ENCODE measurements at places on chromosomes 4 and X.

GRCh38 chr4:6423575-6423974 is 48.8 kb downstream of the PPP2R2C start:
- DNase-seq: no peak

DNA sequence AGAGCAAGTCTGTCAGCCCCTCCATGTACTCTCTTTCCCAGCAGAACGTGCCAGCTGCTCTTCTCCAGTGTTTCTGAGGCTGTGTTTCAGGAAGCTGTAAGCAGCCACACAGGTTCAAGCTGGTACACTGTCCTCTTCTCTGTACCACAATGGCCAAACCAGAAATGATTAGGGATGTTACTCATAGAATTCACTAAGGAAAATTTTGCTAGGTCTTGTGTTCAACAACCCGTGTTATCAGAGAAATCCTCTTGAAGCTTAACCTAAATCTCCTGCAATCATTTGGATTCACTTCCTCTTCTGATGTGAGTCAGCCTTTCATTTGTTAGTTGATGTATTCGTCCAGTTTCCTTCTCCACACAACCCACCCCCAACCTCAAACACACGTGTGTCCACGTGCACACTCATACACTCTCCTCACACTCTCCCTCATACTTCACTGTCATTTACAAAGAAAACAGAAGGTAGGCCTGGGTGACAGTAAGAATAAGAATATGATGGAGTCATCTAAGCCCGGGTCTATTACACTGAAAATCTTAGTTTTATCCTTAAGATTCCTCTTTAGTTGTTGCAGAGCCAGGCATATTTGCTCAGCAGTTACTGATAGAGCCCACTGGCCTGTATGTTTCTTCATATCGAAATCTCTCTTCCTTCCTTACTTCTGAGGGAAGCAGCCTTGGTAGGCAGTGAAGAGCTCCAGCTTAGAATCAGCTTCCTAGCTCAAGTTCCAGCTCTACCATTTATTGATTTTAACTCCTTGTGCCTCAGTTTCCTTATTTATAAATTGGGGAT is 63.4 kb downstream of the DCUN1D4 start:
- no peak for DNase-seq

GRCh38 chr4:149711593-149712365 is 103.9 kb downstream of the IQCM start:
- no peak for DNase-seq

DNA sequence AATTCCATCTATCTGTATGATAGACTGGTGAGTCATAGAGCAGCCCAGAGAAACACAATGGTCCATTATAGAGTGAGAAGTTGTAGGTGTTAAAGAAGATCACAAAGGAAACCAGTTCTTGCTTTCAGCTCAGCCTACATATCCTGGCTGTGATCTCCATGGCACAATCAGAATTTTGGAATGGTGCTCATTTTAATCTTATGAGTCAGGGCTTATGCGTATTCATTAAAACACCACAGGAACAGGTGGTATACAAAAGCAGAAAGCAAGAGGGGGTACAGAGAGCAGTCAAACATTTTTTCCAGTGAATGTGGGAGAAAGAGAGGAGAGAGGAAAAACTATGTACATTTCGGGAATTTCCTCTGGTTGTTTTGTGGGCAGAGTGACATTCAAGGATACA is 126.9 kb downstream of the MFAP3L start:
- no peak for DNase-seq

DNA sequence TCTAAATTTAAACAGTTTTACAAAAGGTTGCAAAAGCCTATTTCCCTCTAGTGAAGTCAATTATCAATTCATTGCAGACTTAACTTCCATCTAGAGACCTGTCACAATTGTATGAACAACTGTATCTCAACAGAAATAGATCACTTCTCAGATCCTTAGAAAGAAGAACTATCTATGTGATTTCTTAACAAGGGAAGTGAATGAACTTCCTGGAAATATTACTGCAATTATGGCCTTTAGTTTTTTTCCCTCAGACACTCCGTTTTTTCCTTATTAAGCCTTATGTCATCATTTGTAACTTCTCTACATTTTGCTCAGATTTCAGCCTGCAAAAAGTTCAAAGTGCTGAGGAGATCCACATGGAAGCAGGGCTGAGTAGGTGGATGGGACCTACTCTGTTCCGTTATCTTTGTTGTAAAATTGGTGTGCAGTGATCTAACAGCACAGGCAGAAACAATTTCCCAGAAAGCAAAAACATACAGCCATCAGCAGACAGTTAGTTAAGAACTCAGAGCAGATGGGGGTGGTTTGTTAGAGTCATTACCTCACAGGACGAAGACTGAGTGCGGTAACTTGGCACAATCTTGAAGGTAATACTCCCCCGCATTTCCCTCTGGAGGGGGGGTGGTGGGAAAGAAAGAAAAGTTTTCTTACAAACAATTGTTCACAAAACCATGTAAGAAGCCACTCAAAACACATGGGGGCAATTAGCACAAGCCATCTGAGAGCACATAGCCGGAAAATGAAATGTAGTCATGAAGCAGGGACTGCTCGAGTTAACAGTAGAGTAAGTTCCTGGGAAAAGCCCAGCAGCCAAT is 112.3 kb downstream of the NYX start:
- no peak for DNase-seq

DNA sequence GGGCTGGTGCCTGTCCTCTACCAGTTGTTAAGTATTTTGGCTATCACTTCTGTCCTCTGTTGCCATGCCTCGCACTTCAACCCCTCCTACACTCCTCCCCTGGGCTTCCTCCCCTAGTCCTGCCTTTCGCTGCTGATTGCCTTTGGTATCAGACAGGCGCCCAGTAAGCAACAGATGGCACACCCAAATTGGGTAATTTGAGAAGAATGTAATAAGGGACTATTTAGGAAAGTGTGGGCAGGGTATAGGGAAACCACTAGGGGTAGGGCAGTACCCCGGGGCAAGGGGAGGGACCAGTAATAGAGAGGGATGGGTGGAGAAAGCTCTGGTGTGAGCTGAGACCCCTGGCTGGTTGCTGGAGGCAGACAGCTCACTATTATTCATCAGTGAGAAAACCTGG is 172.7 kb upstream of the USP9X start:
- peak; percentile 45 for DNase-seq

- no peak for DNase-seq
Observed at GRCh38 chrX:6374556-6374955, 145.9 kb upstream of the NLGN4X start.

DNA sequence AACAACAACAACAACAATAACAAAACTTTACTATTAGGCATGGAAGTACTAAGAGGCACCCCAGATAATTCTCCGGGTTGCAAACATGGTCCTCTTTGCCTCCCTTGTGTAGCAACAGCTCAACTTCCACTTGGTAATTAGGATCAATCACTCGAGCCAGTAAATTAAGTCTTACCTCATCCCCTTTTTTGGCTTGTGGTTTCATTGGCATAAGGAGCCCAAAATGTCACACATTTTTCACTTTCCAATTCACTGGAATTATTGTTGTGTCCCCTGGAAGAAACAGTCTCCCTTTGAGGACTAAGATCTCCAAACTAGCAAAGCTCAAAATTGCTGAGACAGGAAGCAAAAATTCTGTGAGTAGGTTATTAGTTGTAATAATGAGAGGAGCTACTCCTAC is 49.2 kb upstream of the HSD17B10 start:
- DNase-seq: no peak

- DNase-seq: no peak
Observed at GRCh38 chrX:50853399-50853798, 39.4 kb upstream of the SHROOM4 start.

DNA sequence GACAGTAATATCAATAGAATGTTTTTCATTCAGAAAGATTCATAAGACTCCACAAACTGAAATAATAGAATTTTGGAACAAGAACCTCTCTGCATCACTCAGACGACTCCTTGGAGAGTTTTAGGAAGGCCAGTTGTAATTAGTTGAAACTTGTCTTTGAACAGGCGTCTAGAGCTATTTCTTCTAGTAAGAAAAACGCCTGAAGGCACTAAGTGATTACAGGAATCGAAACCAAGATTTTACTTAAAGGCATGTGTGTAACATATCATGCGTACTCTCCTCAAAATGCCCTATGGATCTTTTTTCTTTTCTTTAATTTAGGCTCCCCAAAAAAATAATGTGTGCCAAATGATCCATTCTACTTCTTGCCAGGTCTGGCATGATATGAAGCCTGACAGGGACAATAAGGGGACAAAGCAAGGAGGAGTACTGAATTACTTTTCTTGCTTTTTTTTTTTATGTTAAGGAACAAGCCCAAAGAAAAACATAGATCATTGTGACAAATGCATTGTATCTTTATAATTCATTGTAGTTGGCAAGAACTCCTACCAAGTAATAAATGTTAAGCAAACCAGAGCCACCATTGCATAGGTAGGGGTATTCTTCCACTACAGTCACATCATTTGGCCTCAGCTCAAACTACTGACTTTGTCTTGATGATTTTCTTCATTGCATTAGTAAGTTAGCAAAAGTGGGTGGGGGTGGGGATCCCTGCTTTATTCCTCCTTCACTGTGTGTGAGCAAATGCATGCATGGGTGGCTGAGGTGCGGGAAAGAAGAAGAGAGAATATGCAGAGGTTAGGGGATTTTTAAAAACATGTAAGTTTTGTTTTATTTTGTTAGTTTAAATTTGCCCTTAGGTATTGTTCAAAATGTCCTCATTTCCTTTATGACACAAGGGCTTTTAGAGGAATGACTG is 79.9 kb upstream of the ATOH1 start:
- DNase-seq: no peak

- DNase-seq: peak; percentile 55
Observed at GRCh38 chr4:128310266-128310697, 22.7 kb upstream of the PGRMC2 start.

- no peak for DNase-seq
Observed at GRCh38 chr4:76813070-76813469, 84.9 kb downstream of the SOWAHB start.

DNA sequence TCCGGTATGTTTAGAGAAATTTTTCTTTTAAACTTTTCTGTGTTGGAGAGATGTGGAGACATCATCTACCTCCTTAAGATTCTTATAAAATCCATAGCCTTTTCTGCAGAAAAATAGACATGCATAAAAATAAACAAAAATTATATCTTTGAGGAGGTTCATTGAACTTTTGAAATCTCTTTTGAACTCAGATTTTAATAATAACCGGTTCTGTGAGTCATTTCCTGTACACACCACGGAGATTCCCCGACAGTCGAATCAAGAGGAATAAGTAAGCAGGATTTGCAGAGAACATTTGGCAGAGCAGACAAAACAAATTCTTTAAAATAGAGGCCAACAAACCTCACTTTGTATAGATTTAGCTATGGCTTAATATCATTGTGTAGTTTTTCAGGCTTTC is 918.7 kb upstream of the POU3F4 start:
- no peak for DNase-seq

GRCh38 chrX:108034725-108035124 is 10.1 kb upstream of the VSIG1 start:
- DNase-seq: no peak

GRCh38 chr4:5892323-5893003 is 423 bp downstream of the CRMP1 start:
- DNase-seq: no peak

- no peak for DNase-seq
Observed at GRCh38 chr4:19700992-19701391, 550.7 kb upstream of the SLIT2 start.

GRCh38 chrX:33062041-33062440 is 149.3 kb downstream of the DMD start:
- no peak for DNase-seq

DNA sequence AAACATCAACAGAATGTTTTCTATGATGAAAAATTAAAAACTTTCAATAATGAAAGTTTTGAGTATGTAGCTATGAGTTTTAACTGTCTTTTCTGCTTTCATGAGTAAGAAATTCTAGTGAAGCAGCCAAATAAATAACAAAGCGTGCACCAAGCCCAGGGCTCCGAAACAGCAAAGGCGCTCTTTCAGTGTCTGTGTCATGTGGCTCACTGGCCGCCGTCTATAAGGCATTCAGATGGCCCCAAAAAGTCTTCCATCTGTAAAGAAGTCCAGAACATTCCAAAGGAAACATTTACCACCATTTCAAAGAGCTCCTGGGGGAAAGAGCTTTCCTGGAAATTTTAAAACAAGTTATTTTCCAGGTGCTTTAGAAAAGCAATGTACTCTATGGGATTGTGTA is 139.9 kb downstream of the AFAP1 start:
- DNase-seq: no peak

GRCh38 chr4:48665555-48666186 is 114.4 kb downstream of the FRYL start:
- DNase-seq: no peak

- DNase-seq: no peak
Observed at GRCh38 chr4:123411514-123411913, 14.9 kb downstream of the SPRY1 start.

DNA sequence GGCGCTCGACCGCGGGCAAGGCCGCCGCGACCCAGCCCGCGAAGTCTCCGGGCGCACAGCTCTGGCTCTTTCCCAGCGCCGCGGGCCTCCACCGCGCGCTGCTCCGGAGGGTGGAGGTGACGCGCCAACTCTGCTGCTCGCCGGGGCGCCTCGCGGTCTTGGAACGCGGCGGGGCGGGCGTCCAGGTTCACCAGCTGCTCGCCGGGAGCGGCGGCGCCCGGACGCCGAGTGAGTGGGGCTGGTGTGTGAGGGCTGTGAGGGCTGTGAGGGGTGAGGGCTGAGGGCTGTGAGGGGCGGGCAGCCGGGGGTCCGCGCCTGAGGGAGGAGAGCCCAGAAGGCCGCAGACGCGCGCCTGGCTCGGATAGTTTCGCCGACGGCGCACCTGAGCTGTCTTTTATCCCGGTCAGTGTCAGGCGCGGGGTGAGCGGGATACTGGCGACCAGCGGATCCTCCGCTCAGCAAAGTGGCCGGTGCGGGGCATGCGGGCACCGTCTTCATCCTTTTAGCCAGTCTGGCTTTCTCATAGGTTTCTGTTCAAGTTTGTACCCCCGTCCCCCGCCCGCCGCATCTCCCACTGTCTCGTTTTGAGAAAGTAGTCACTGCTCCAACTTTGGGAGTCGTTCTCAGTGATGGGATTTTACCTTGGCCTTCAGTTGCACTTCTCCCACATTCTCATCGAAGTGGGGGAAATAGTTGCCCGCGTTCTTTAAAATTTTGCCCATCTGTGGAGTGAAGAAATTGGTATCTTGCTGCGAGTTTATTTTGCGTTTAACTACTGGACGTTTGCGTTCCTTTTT is 586 bp downstream of the HERC5 start:
- no peak for DNase-seq

DNA sequence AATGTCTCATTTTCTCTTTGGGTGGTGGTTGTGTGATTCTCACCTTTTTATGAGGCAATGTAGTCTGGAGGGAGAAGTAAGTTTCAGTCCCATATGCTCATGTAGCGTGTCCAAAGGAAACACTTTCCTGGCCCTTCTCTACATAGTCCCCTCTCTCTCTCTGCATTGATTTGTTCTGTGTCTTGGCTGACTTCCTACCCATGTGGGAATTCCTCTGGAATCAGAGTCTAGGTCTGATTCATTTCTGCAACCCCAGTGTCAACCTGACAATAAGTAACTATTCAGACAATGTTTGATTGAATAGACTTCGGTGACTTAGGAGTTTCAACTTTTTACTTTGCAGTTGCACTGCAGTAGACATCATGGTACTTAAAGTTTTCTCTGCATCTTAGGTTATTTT is 2.7 kb upstream of the ALAS2 start:
- no peak for DNase-seq

GRCh38 chr4:102299354-102300107 is 45.8 kb downstream of the SLC39A8 start:
- no peak for DNase-seq
